GM12892 (cell line): ENCODE measurements at places on chromosomes 5 and 9.

DNA sequence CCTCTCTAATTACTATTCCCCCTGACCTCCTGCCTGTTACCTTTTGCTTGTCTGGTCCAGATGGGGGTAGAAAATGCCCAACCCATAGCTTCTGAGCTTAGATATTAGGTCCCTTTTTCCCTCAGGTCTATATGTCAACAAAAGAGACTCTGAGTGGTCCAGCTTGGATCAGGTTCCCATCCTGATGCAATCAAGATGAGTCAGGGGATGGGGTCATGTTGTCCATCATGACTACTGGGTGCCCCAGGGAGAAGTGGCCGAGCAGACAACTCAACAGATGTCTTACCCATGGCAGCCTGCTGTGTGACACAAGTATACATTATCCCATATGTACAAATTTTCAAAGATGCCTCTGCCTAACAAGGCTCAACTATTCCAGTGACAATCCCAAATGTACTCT is 9.1 kb upstream of the ANKH start:
- DNase-seq = no peak

DNA sequence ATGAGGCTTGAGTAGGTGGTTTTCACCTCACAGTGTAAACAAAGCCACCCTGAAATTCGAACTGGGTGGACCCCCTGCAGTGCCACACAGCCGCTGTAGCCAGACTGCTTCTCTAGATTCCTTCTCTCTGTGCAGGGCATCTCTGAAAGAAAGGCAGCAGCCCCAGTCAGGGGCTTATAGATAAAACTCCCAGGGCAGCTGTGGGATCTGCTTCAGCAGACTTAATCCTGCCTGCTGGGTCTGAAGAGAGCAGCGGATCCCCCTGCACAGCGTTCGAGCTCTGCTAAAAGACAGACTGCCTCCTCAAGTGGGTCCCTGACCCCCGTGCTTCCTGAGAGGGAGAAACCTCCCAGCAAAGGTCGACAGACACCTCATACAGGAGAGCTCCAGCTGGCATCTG is 71.4 kb downstream of the CARTPT start:
- no peak for DNase-seq

DNA sequence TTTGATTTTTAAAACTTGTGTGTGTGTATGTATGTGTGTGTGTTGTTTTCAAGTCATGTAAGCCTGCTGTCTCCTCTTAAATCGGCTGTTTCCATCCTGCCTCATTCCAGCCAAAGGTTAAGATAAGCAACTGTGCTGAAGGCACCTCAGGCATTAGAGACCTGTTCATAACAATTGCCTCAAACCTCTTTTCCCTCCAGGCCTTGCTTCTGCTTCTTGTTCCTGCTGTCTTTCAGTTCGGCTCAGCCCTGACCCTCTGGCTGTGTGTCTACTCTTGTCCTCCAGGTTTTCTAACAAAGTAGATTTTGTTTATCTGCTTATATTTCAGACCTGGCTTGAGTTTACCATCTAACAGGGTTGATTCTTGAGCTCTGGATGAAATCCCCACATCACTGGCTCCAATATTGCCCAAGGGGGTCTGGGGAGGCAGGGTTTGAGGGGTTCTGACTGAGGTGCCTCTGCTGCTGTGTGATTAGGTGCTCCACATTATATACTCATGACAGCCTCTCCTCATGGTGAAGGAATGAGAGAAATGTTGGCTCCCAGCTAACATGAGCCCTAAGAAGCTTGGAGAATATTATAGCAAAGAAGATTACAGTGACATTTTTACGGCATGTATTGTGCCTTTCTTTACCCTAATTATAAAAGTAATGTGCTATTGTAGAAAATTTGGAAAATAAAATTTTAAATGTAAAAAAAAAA is 229.7 kb upstream of the PIK3R1 start:
- DNase-seq = no peak

- DNase-seq = no peak
Measured at GRCh38 chr5:139698490-139699146, 50.5 kb downstream of the CXXC5 start.

DNA sequence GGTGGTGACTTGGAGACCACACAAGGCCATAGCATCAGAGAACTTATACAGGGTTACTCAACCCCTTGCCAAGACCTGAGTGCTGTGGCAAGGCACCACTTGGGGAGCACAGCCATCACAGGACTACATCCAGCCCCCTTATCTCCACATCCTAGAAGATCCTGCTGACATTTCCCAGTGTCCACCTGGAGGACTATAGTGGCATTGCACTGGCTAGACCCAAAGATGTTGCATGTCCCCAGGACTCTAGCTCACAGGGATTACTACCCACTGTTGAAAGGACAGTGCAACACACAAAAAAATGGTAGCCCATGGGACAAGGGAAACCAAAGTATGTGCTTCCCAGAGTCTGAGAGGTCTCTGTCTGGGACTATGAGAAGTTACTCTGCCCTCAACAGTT is 411.1 kb upstream of the NUDT12 start:
- no peak for DNase-seq

DNA sequence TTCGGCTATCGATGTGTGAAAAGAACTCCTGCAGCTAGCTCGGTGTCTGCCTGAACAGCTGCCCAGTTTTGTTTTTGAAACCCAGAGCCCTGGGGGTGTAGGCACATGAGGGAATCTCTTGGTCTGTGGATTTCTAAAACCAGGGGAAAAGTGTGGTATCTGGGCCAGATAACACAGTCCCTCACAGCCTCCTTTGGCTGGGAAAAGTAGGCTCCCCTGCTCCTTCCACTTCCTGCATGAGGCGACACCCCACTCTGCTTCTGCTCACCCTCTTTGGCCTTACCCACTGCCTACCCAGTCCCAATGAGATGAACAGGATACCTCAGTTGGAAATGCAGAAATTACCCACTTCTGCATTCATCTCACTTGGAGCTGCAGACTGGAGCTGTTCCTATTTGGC is 9.5 kb upstream of the CDO1 start:
- no peak for DNase-seq

- no peak for DNase-seq
Measured at GRCh38 chr9:14733133-14733532, 10.6 kb upstream of the CER1 start.

DNA sequence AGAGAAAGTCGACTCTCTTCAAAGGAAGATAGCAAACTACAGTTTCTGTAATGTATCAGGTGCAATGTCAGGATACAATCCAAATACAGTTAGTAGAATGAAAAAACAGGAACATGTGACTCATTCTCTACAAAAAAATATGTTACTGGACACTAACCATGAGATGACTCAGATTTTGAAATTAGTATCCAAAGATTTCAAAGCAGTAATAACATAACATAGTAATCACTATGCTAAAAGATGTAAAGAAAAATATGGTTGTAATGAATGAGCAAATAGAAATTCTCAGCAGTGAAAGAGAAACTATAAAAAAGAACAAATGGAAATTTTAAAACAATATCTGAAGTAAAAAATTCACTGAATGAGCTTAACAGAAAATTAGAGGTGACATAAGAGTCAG is 42.3 kb downstream of the SHOC1 start:
- DNase-seq = no peak

- DNase-seq = no peak
Measured at GRCh38 chr9:81579381-81579780, 110.0 kb downstream of the TLE1 start.

GRCh38 chr5:38800515-38800914 is 45.3 kb upstream of the OSMR start:
- no peak for DNase-seq

DNA sequence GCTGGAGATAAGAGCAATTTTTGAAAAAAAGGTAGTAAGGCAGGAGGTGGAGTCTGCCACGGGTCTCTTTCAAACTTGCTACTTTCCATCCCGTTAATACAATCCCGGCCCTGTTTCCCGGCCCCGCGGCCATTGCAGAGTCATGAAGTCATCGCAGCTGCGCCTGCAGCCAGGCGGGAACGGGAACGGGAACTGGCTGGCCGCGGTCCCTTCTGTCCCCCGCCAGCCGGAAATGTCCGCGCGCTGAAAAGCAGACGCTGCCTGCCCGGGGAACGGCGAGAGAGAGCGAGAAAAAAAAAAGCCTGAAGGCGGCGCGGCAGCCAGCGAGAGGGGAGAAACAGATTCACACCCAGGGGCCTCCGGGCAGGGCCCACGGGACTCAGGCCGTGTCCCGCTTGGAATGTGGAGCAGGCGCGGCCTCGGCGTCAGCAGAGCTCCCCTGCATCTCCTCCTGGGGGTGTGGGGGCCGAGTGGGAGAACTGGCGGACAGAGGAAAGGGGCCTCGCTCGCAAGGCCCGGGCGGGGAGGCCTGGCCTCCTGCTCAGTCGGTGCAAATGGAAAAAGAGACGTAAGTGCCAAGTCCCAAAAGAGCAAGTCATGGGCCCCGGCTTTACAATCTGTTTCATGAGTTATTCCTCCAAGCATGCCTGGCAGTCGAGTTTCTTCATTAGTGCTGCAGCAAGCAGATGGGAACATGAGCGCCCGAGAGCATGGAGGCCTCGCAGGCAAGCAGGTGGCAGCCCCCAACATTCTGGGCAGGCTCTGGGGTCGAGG is 201.2 kb upstream of the GAS1 start:
- no peak for DNase-seq

DNA sequence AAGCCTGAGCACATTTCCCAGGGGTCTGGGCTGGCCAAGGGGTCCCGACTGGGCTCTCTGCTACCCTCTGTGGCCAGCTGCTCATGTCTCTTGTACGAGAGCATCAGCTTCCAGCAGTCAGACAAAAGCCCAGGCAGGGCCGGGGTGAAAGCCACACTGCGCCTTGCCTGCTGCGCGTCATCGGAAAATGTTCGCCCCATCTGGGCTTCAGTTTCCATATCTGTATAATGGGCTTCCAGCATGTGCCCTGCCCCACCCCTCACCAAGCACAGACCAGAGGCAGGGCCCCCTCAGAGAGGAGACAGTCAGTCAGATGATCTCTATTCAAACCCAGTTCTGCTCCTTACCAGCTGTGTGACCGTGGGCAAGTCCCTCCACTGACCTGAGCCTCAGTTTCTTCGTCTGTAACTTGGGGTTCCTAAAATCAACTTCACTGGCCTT is 8.0 kb upstream of the GRHPR start:
- no peak for DNase-seq

- DNase-seq = no peak
Measured at GRCh38 chr5:149432911-149433401, 53.9 kb upstream of the IL17B start.

DNA sequence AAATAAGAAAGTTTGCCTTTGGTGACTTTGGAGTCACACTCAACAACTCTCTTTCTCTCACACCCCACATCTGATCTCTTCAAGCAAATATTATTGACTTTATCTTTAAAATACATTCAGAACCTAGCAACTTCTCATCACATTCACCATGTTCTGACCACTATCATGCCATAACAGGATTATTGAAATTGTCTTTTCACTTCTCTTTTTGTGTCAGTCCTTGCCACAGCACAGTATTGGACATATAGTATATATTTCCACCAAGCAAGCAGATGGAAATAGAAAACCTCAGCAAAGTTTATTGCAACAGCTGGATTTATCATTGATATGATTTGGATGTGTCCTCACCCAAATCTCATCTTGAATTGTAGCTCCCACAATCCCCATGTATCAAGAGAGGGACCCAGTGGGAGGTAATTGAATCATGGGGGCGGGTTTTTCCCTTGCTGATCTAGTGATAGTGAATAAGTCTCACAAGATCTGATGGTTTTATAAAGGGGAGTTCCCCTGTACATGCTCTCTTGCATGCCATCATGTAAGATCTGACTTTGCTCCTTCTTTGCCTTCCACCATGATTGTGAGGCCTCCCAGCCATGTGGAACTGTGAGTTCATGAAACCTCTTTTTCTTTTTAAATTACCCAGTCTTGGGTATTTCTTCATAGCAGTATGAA is 26.9 kb upstream of the ITGA1 start:
- DNase-seq = no peak

DNA sequence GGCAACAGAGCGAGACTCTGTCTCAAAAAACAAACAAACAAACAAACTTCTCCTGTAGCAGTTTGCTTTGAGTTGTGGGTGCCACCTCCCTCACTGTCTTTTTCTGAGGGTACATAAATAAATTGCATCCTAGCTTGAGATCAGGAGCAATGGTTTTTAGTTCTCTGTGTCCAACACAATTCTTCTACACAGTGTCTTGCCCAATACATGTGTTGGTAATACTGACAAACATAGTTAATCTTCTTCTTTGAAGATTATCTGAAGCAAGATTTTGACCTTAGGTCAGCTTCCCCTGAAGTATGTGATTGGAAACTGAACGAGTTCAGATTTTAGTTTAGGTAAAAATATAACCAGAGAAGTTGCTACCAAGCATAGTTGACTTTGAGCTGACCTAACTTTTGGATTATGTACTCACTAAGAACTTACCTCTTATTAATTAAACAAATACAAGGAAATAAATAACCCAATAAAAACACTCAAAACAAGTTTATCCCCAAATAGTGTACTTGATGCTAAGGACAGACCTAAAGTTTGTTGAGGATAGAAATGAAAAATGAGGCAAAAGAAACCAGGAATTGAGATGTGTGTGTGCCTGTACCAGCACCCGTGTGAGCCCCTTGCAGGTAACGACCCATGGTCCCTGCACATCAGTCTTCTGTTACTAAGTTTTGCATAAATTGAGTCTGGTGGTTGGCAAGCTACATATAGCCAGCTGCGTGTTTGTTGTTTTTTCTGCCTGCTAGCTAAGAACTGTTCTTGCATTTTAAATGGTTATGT is 16.2 kb downstream of the TJP2 start:
- no peak for DNase-seq

DNA sequence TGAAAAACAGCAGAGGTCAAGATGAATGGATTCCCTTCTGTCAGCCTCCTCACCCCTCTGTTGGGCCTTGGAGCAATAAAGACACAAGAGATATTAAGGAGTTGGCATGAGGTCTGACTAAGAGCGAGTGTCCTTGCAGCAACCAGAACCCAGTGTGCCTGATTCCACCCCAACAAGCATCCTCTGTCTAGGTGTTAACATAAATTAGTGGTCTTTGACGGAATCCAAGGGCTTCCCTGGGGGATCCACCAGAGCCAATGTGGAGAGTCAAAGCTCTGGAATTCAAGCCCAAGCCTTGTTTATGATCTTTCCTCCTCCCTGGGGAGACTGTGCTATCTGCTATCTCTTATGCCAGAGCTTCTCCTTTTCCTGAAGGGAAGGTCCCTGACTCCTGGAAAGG is 128.1 kb upstream of the SMIM23 start:
- no peak for DNase-seq

DNA sequence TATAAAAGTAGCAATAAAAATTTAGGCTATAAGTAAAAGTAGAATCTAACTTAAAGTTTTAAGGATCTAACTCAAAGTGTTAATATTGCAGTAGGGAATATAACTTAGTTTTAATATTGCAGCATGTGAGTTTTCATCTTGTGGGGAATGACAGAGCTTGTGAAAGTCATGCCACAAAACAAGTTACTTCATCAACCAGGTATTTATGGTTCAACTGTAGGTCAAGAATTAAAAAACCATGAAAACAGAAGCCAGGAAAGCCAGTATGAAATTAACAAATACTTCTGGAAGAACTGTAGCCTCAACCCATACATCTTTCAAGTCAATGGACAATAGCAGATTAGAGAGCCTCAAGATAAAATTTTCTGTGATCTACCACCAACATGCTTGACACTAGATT is 19.0 kb downstream of the HMGCS1 start:
- DNase-seq = no peak

DNA sequence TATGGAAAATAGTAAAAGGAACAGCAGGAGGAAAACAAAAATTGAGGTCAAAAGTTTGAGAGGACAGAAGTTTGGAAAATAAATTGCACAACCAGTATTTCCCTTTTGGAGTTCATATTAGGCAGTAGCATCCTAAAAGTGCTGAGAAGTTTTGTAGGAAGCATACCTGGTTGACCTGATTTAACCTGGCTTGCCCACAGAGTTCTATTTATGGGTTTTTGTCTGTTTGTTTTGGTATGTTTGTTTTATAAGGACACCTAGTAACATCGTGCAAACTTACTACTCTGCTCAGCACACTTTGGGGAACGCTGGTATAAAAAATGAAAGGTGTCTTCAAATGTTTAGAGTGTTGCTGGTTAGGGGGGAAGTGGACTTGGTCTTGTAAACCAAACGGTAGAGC is 15.1 kb downstream of the ADRB2 start:
- no peak for DNase-seq
